ENCODE measurements at places on chromosomes 4 and X. TPM values are rescaled to one million over a fixed set of nuclear protein-coding genes. Genes with fewer than 3 reads are reported as not detected.

- no peaks in the 10 kb centered on the region for H3K27me3 ChIP-seq
- H3K4me3 ChIP-seq: no peak overlapping the region
- no peak overlapping the region for H3K27ac ChIP-seq
- no peak for DNase-seq
- no peaks in the 10 kb centered on the region for H3K36me3 ChIP-seq
- H3K4me1 ChIP-seq: no peaks in the 10 kb centered on the region
Observed at GRCh38 chr4:187961171-187961570, 34.4 kb upstream of the ZFP42 start.

DNA sequence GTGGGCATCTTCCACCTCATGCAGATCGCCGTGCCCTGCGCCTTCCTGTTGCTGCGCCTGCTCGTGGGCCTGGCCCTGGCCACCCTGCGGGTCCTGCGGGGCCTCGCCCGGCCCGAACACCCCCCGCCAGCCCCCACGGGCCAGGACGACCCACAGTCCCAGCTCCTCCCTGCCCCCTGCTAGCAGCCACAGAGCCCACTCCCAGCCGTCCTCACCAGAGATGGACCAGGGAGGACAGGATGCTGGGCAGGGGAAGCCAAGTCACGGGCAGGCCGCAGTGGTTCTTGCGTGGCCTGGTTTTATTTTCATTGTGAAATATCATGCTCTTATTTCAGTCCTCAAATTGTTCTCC, 15.1 kb downstream of the DGKQ start:
- no peak overlapping the region for H3K4me3 ChIP-seq
- H3K27me3 ChIP-seq: no peaks in the 10 kb centered on the region
- no peak for DNase-seq
- no peaks in the 10 kb centered on the region for H3K4me1 ChIP-seq
- H3K36me3 ChIP-seq: peaks cover 22% of the 10 kb centered on the region

- H3K4me3 ChIP-seq: no peak overlapping the region
- H3K27ac ChIP-seq: no peak overlapping the region
- no peak for DNase-seq
- no peaks in the 10 kb centered on the region for H3K27me3 ChIP-seq
- H3K36me3 ChIP-seq: no peaks in the 10 kb centered on the region
- H3K4me1 ChIP-seq: no peaks in the 10 kb centered on the region
Observed at GRCh38 chrX:37425370-37425769, 76.2 kb downstream of the PRRG1 start.

- no peaks in the 10 kb centered on the region for H3K4me1 ChIP-seq
- peak; percentile 25 for DNase-seq
- H3K4me3 ChIP-seq: no peak overlapping the region
- no peak overlapping the region for H3K27ac ChIP-seq
Observed at GRCh38 chr4:187158003-187158402, 434.3 kb upstream of the FAT1 start.

DNA sequence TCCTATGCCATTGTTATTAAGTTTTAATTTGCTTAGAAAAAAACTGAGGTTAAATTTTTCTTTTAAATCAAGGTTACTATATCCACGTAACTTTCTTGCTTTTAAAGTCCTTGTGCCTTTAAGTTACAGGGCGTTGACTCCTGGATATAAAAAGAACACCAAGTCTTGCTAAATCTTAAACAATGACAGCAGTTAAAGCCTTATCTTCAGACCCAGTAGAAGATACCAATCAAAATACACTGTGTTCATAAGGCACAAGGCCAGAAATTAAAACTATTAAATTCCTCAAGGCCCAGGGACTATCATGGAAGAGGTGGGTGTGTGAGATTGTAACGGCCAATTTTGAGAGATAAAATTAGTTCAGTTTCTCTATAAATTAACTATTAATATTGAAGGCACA, 60.4 kb downstream of the PAGE2 start:
- no peaks in the 10 kb centered on the region for H3K4me1 ChIP-seq
- DNase-seq: no peak
- H3K27me3 ChIP-seq: no peaks in the 10 kb centered on the region
- H3K27ac ChIP-seq: no peak overlapping the region

- H3K4me1 ChIP-seq: no peaks in the 10 kb centered on the region
- no peaks in the 10 kb centered on the region for H3K27me3 ChIP-seq
- H3K4me3 ChIP-seq: no peak overlapping the region
- no peak for DNase-seq
Observed at GRCh38 chr4:55435141-55435841, 39.5 kb downstream of the TMEM165 start.

- no peaks in the 10 kb centered on the region for H3K27me3 ChIP-seq
- no peak overlapping the region for H3K4me3 ChIP-seq
- H3K4me1 ChIP-seq: no peaks in the 10 kb centered on the region
Observed at GRCh38 chrX:8432396-8432795, 32.2 kb upstream of the VCX3B start.

- no peaks in the 10 kb centered on the region for H3K27me3 ChIP-seq
- H3K4me1 ChIP-seq: no peaks in the 10 kb centered on the region
- H3K36me3 ChIP-seq: no peaks in the 10 kb centered on the region
- H3K4me3 ChIP-seq: no peak overlapping the region
- DNase-seq: no peak
- no peak overlapping the region for H3K27ac ChIP-seq
Observed at GRCh38 chr4:110365761-110366160, 110.2 kb upstream of the ENPEP start.

- H3K27me3 ChIP-seq: no peaks in the 10 kb centered on the region
- no peaks in the 10 kb centered on the region for H3K36me3 ChIP-seq
- peak overlapping the region; percentile 42 for H3K27ac ChIP-seq
- no peak for DNase-seq
- no peak overlapping the region for H3K4me3 ChIP-seq
Observed at GRCh38 chr4:168451331-168451730, 29.0 kb downstream of the DDX60L start.

- H3K4me3 ChIP-seq: no peak overlapping the region
- no peaks in the 10 kb centered on the region for H3K27me3 ChIP-seq
- peaks cover 68% of the 10 kb centered on the region for H3K36me3 ChIP-seq
- no peak for DNase-seq
Observed at GRCh38 chr4:3148926-3149325, 74.4 kb downstream of the HTT start.

- DNase-seq: no peak
- no peaks in the 10 kb centered on the region for H3K36me3 ChIP-seq
- no peaks in the 10 kb centered on the region for H3K4me1 ChIP-seq
- H3K27ac ChIP-seq: peak overlapping the region; percentile 60
Observed at GRCh38 chrX:68932611-68933010, 103.8 kb downstream of the EFNB1 start.

DNA sequence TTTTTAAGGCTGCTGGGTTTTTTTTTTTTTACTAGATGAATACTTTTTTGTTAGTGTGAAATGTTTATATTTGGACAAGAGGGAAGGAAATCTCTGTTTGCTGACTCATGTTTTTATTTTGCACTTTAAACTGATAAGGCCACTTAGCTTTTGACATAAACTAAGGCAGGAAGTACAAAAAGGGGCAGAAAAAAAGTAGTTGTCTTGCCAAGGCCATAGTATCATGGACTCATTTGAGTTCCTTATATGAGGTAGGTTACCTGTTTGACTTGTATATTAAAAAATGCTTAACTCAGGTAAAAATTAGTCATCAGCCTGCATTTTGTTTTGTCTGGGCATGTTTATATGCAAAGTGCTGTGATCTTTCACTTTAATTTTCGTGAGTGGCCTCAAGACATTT, 26.0 kb downstream of the SMAD1 start:
- DNase-seq: no peak
- peaks cover 13% of the 10 kb centered on the region for H3K4me1 ChIP-seq
- H3K4me3 ChIP-seq: no peak overlapping the region
- no peaks in the 10 kb centered on the region for H3K36me3 ChIP-seq
- no peaks in the 10 kb centered on the region for H3K27me3 ChIP-seq

DNA sequence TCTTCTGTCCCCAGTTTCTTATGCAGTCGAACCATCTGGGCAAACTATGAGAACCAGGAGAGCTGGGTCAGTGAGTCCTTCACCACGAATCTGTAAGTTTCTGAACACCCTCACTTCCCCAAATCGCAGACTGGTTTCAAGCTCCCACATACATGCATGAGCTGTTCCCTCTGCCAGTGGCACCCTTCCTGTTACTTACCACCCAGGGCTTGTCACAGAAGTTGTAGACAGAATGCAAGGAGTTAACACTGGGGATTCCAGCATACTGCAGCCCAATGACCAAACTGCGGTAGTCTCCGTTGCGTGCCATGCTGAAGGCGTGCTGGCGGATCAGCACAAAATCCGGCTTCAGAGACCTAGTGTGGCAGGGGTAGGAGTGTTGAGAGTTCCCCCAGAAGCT, 14.6 kb downstream of the SYN1 start:
- no peak overlapping the region for H3K4me3 ChIP-seq
- H3K4me1 ChIP-seq: no peaks in the 10 kb centered on the region
- no peak overlapping the region for H3K27ac ChIP-seq
- no peaks in the 10 kb centered on the region for H3K36me3 ChIP-seq
- no peak for DNase-seq

- H3K36me3 ChIP-seq: peaks cover 28% of the 10 kb centered on the region
- H3K4me1 ChIP-seq: peaks cover 1% of the 10 kb centered on the region
- no peaks in the 10 kb centered on the region for H3K27me3 ChIP-seq
- H3K4me3 ChIP-seq: no peak overlapping the region
Observed at GRCh38 chr4:73080789-73081188, 11.3 kb upstream of the COX18 start.

DNA sequence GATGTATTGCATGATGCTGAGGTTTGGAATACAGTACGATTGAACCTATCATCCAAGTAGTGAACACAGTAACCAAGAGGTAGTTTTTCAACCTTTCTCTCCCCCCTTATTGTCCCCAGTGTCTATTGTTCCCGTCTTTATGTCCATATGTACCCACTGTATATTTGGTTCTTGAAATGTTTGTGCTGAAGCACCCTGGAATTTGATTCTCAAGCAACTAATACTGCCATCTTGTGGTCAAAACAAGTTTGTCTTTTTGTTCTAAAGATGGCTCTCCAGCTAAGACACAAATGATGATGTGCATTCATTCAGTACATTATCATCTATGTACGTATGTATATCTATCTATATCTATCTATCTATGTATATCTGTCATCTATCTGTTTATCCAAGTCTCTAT, 33.5 kb upstream of the DCX start:
- H3K36me3 ChIP-seq: no peaks in the 10 kb centered on the region
- no peaks in the 10 kb centered on the region for H3K4me1 ChIP-seq
- no peak overlapping the region for H3K27ac ChIP-seq
- no peaks in the 10 kb centered on the region for H3K27me3 ChIP-seq
- no peak for DNase-seq

DNA sequence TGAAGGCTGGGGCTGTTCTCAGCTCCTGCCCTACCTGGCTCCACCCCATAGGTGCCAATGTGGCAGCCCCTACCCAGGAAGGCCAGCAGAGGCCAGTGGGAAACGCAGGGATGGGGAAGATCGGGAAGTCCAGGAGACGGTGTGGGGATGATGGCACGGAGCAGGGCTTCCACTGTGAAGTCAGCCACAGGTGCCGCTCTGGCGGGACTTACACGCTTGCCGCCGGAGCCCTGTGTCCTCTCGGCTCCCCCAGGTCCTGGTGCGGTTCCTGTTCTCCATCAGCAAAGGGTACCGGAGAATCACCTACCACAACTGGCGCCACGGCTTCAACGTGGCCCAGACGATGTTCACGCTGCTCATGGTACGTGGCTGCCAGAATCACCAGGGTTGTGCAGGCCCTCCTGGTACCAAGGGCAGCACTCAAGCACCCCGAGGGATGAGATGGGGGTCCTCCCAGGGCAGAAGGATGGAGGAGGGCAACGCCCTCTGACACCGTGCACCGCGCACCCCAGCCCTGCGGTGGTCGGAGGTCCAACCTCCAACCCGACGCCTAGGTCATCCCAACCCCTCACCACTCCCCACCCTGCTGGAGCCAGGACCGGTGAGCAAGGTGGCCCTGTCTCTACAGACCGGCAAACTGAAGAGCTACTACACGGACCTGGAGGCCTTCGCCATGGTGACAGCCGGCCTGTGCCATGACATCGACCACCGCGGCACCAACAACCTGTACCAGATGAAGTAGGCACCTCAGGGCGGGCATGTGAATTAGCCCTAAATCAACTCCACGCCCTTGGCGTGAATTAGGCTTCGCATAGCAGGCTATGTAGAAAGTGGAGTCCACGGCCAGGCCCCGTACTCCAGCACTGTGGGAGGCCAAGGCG, 12.0 kb downstream of the ATP5ME start:
- H3K27ac ChIP-seq: no peak overlapping the region
- no peak overlapping the region for H3K4me3 ChIP-seq
- no peak for DNase-seq
- no peaks in the 10 kb centered on the region for H3K27me3 ChIP-seq

- no peaks in the 10 kb centered on the region for H3K4me1 ChIP-seq
- H3K36me3 ChIP-seq: no peaks in the 10 kb centered on the region
- no peak for DNase-seq
- no peak overlapping the region for H3K27ac ChIP-seq
- H3K27me3 ChIP-seq: no peaks in the 10 kb centered on the region
Observed at GRCh38 chrX:34918091-34918736, 24.4 kb upstream of the FAM47B start.

DNA sequence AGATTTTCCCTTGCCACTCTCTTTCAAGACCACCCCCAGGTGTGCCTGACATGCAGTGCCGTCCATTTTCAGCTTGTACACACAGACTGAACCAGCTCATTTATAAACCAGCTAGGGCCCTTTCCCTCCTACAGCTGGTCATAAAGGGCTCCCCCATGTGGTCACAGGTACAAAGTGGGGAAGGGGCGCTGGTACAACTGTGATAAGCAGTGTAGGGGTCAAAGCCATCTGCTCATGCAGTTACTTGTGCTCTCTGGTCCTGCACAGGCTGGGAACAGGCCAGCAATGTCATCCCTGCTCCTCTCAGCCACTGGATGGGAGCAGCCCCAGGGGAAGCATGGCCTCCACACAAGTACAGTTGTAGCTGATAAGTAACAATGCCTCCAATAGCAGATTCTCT, 20.6 kb downstream of the GABRQ start:
- H3K36me3 ChIP-seq: no peaks in the 10 kb centered on the region
- no peaks in the 10 kb centered on the region for H3K4me1 ChIP-seq
- H3K4me3 ChIP-seq: no peak overlapping the region
- H3K27ac ChIP-seq: no peak overlapping the region
- DNase-seq: no peak

Gene ARMCX4
- total RNA-seq: 36.7 TPM

Gene TRAM1L1
- 0.33 TPM for total RNA-seq

Gene RAB9A
- 29.3 TPM for total RNA-seq

Gene USP46
- 4.2 TPM for total RNA-seq

Gene VEGFD
- total RNA-seq: 5.3 TPM

Measured in upper lobe of left lung (tissue), 6 donors.